ENCODE measurements at places on chromosomes 5 and 9.

- no peak for DNase-seq
Observed at GRCh38 chr5:171850324-171850947, 64.8 kb downstream of the SMIM23 start.

- DNase-seq = no peak
Observed at GRCh38 chr9:92944921-92945320, 2.4 kb upstream of the FGD3 start.

DNA sequence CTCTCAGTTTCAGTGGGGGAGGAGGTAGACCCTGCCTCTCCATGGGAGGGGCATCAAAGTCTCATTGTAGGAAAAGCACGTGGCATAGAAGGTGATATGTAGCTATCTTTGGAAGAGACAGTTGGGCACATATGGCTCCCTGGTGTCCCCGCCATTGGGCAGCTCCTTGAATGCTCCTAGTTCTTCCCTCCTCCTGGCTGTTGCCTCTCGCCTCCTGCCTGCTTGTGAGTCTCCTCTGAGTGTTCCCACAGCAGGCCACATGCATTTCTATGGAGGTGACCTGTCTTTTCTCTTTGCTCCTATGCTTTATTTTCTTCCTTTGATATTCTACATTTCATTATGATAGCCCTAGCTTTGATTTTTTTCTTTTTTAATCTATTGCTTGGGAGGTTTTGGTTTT lies 138.5 kb downstream of the ARHGAP26 start:
- DNase-seq = no peak

DNA sequence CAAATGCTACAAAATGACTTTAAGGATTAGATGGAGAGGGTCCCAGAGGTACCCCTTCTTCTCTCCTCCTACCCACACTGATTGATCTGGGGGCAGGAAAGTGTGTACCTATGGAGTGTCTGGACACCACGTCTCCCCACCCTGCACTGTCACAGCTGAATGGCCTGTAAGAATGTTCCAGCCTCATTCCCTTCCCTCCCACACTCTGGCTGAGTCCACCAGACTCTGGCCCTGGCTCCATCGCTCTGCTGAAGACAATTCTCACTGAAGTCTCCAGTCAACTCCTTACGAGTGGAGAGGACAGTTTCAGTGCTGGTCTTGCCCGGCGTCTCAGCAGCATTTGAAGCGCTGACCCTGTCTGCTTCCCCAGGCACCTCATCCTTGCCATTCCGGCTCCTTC lies 105.8 kb downstream of the TTLL11 start:
- no peak for DNase-seq

GRCh38 chr9:35407846-35408245 lies 82.1 kb upstream of the RUSC2 start:
- DNase-seq = no peak

DNA sequence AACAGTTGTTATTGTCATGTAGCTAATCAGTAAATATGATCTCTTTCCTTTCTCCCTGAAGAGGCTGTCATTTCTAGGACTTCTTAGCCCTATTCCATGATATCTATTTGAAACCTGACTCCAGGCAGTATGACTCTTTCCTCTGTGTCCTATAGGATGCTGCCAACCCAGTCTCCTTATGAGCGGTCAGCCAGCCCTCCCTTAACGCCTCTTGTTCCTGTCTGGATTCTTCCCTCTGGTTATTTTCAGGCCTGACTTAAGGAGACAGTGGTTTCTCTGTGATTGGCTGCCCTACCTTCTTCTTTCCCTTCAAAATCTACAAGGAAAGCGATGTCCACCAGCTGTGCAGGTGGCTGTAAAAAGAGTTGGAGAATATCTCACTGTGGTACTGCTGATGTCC lies 19.4 kb upstream of the C5orf63 start:
- no peak for DNase-seq

DNA sequence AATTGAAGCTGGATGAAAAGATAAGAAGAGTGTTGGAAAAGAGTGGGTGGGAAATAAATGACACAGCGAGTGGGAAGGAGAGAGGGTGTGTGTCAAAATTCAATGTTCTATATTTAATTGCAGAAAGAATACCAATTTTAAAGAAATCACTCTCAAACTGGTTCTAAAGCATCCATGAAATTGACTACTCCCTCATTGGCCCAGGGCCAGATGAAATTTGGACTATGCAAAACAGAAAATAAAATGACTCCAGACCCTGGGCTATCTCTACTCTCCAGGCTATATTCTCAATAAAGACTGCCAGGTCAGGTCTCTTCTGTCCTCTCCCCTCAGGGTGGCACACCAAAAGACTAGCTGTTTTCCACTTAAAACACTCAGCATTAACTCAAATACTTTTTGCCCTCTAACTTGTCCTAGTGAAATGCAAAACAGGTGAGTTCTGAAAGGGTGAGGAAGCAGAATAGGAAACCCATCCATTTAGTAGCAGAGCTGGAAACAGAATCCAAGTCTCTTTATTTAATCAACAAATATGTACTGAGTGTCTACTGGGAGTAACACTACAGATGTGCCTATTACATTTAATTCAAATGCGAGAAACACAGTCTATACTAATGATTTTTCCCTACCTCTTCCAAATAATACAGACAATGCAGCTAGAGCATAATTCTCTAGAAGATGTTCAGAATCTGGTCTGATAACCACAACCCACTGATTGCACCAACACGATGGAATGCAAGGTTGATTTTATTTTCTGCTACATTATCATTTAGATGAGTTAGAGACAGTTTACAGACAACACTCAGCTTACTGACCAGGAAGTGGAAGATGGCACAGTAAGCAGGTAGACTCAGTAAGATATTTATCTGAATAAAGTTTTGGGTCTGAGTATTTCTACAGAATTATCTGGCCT lies 42.1 kb downstream of the EFCAB9 start:
- DNase-seq = no peak

DNA sequence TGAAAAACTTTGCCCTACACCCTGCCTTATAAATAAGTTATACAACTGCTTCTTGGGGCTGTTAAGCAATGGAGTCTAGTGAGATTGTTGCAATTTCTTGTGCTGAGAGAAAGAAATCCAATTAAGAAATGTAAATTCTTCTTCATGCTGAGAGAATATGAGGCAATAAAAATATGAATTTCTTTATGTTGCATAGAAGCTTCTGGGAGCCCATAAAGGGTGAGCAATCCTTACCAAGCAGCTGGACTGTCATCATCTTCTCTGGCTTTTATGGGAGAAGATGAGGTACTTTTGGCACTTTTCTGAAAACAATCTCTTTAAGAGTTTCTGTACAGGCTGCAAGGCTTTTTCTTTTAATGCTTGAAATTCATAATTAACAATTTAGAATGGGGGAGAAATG lies 204.3 kb downstream of the DMRTA1 start:
- no peak for DNase-seq

DNA sequence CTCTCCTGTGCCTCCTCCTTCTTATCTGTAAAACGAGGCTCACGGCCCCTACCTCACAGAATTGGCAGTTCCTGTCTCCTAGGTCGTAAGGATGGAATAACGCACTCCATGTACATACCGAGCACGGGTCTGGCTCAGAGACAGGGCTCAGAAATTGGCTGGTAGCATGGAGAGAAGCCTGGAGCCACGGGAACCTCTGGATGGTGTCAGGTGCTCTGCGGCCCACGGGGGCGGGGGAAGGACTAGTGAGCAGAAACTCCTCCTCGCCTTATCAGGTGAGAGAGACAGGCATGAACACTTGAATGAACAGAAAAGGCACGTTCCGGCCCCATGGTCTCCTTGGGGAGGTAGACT lies 15.4 kb upstream of the C5orf47 start:
- DNase-seq = no peak

GRCh38 chr5:14323466-14323865 lies 180.3 kb downstream of the TRIO start:
- DNase-seq = no peak

- DNase-seq = no peak
Observed at GRCh38 chr9:86752733-86753132, 194.6 kb downstream of the GAS1 start.

GRCh38 chr5:145189746-145190145 lies 645.4 kb downstream of the PRELID2 start:
- DNase-seq = no peak

DNA sequence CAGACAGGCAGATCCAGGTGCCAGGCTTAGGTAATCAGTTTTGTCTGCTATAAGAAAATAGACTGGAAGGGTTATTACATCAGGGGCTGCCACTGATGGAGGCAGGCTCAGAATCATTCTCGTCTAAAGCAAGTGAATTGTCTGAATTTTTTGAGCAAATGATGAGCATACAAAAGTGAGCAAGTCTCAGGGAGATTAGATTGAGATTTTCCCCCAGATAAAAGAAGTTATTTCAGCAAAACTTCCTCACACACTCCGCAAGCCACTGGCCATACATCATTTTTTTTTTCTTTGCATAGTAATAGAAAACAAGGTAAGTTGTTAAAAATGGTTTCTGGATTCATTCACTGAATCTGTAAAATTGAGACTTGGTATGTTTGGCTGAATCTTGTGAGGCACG lies 52.9 kb downstream of the ZNF462 start:
- DNase-seq = no peak

DNA sequence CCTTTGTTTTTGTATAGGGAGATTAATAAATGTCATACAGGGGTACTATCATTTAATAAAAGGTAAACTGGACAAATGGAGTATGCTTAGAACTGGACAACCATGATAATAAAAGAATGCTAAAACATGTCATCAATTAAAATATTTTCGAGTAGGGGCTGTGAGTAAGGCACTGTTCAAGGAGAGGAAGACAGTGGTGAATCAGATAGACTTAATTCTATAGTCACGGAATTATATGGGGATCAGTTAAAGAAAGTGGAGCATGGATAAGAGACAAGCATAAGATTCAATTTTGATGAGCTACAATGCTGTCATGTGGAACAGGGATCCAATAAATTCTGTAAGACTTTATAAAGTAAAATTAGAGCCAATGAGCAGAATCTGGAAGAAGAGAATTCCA lies 104.5 kb downstream of the HMHB1 start:
- DNase-seq = no peak

GRCh38 chr9:134708672-134709038 lies 67.1 kb downstream of the COL5A1 start:
- no peak for DNase-seq

- no peak for DNase-seq
Observed at GRCh38 chr9:16434526-16434925, 435.9 kb downstream of the BNC2 start.

- DNase-seq = no peak
Observed at GRCh38 chr9:87601595-87601994, 103.9 kb downstream of the DAPK1 start.

DNA sequence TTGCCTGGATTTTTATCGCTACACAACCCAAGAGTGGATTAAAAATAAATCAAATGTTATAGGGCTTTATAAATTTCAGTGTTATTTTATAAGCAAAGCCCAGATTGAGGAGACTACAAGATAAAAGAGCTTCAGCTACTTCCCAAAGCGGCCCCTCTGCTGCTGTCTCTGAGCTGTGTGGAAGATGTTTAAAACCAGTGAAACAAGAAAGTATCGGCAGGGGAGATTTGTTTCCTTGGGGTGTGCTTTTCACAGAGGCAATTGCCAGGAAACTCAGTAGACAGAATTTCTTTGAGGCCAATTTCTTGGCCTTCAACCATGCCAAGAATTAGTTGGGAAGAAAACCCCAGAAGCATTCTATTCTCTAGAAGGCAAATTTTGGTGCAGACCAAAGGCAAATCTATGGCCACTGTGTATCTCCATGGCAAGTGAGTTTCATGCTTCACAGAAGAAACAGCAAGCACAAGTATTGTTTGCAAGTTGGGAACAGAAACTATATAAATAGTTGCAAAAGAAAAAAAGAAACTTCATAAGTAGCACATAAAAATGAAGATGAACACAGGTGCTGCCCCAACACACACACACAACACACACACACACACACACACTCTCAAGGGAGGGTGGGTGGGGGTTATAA lies 197.2 kb downstream of the PARP8 start:
- no peak for DNase-seq

DNA sequence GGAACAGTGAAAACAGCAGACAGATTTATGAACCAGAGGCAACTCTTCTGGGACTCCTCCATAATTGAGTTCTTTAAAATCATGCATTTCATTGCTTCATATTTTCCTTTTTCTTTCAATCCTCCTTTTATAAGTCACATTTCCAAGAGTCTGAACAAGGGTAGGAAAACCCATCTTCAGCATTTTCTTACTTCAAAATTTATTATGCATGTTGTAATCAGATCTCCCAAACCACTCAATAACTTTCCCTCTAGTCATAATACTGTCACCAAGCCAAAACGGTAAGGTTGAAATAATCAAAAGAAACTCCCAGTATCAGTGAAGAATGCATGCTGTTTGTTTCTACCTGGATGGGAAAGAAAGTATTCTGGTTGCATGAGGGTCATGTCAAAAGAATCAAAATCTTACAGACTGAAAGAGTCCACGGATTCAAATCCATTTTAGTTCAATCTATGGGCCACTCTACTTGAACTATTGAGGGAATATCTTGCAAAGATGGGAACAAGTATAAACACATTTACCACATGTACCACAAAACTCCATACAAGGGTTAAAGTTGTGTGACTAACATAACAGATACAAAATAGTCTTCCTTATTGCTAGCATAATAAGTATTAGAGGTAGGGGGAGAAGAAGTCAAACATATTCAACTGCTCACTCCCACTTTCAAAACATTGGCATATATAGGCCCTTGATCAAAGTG lies 797.3 kb downstream of the MAT2B start:
- DNase-seq = no peak

- no peak for DNase-seq
Observed at GRCh38 chr5:168624850-168625364, 45.7 kb upstream of the PANK3 start.

GRCh38 chr5:89147031-89147430 lies 264.0 kb upstream of the MEF2C start:
- no peak for DNase-seq

DNA sequence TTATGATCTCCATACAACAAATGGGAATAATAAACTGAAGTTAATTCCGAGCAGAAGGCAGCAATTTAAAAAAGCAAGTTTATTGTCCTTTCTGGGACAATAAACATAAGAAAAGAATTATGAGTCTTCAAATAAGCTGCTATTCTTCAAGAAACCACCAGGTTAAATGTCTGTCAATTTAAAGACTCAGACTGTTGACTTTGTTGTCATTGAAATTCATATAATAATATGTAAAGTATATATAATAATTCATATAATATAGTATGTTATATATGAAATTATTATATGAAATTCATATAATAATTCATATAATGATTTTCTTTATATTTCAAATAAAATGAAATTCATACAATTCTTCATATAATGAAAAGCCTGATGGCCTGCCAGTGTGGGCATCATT lies 497.5 kb upstream of the RGMB start:
- DNase-seq = no peak

- DNase-seq = no peak
Observed at GRCh38 chr9:16221822-16222547, 648.5 kb downstream of the BNC2 start.

DNA sequence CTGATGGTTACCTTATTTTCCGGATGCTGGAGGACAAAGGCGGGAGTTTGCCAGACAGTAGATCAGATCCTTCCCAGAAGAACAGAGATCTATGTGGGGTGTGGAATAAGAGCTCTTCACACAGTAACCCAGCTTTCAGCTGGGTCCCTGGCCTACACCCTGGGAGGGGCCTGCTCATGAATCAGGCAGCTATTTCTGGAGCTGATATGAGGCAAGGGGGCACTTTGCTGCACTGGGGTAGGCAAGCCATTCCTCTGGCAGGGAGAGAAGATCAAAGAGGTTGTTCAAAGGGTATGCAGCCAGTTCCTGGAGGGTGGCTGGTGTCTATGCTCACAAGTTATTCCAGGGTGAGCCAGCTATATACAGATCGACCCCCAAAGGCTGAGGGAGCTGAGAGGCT lies 48.6 kb downstream of the CYSTM1 start:
- no peak for DNase-seq

- DNase-seq = no peak
Observed at GRCh38 chr5:150639377-150639692, 1.1 kb upstream of the SYNPO start.

Measured in stimulated activated CD8-positive, alpha-beta memory T cell treated with anti-CD3 and anti-CD28 coated beads, Interleukin-15, amount 100 ng/mL, for 4 hours (primary cell).